K562 (cell line): ENCODE measurements at places on chromosomes 7 and 10.

GRCh38 chr10:7014721-7015120, 396.1 kb downstream of the SFMBT2 start:
- no peak for DNase-seq

DNA sequence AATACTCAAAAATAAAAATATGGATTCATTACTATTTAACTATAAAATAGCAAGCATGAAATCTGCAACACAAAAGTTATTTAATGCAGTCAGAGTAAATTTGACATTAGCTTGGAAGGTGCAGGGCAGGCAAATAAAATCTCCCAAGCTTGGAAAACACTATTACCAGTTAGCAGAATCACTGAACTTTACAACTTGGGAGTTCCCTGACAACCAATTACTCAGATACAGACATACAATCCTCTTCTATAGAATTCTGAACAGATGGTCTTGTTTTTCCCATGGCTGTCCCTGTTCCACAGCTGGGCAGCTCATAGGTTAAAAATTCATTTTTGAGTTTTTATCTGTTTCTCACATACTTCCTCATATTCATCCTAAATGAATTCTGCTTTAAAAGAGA, 1002.6 kb downstream of the SORCS3 start:
- DNase-seq, result no peak

DNA sequence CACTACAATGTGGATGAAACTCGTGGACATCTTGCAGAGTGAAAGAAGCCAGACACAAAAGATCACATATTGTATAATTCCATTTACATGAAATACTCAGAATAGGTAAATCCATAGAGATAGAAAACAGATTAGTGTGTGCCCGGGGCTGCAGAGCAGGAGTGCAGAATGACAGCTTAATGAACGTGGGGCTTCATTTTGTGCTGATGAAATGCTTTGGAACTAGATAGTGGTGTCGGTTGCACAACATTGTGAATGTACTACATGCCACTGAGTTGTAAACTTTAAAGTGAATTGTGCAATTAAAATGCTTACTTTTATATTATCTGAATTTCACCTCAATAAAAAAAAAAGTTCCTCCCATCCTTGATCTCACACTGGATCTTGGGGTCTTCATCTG, 31.8 kb upstream of the CARD11 start:
- no peak for DNase-seq

DNA sequence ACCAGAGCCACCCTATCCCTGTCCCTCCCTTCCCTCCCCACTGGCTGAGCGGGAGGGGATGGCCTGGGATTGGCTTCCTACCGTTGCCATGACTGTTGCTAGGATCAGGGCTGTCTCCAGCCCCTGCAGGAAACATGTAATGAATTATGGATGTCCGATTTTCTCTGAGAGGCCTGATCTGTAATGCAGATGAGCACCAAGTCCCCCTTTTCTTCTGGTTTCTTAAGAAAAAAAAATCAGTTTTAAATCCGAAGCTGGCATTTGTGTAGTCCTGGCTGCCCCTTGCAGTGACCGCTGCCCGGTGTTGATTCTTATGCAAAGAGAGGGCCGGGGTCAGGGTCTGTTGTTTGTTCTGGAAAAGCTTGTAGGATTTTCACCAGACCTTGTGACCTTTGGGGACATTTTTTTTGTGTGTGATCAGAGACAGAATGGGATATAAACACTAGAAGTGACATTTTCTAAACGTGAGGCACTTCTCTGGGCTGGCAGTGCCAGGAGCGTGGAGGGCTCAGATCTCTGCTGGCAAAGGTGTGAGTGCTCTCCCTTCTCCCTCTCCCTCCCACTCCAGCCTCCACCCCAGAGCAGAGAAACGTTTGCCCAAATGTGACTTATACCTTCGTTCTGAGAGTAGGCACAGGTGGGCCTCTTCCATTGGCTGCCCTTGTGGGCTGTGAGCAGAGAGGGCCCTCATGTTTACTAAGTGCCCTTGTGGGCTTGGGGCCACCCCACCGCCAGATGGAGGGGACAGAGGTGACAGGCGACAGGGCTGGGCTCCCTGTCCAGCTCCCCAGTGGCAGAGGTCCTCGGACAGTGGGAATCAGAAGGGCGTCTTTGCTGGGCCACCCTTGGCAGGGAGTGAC, 127.5 kb downstream of the DNAJB6 start:
- no peak for DNase-seq

DNA sequence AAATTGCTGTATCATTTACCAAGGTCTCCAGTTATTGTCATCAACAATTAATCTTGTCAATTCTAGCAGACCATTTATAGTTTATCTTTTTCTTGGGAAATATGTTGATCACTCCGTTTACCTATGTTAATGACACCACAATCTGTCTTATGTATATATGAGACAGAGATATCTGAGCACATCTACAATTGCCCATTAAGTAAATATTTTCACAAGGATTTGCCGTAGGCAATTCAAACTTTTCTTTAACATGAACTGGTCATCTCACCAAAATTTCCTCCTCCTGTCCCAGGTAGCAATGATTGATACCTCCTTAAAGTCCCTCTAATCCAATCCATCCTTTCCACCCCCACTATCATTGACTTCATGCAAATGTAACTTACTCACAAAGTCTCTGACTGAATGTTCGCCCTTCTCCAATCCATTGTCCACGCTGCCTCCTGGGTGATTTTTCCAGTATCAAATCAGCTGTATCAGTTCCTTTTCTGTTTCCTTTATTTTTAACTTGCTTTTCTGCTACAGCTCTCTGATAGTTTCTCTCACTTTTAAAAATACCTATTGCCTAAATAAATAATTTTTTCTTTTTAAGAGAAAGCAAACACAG, 138.3 kb downstream of the GNAT3 start:
- DNase-seq, result no peak
